ENCODE measurements at places on chromosomes 4 and X. TPM values are rescaled to one million over a fixed set of nuclear protein-coding genes. Genes with fewer than 3 reads are reported as not detected.

CCDC110 gene
- 0.44 TPM for total RNA-seq

RAB33A gene
- 0.44 TPM for total RNA-seq

ZAR1 gene
- not detected for total RNA-seq

AKAP17A gene
- 13.1 TPM for total RNA-seq

PWWP3B gene
- under 0.01 TPM for total RNA-seq

CXCL3 gene
- total RNA-seq: 0.22 TPM
